Activated CD4-positive, alpha-beta T cell treated with anti-CD3 and anti-CD28 coated beads, Interleukin-2, amount 50 U/mL, for 4 hours (primary cell): ENCODE measurements at places on chromosomes 7 and 10.
A peak's percentile ranks its signal among the peaks of the same experiment; 100 is the strongest.

GRCh38 chr7:17233603-17234002 lies 64.8 kb upstream of the AHR start:
- DNase-seq = no peak

DNA sequence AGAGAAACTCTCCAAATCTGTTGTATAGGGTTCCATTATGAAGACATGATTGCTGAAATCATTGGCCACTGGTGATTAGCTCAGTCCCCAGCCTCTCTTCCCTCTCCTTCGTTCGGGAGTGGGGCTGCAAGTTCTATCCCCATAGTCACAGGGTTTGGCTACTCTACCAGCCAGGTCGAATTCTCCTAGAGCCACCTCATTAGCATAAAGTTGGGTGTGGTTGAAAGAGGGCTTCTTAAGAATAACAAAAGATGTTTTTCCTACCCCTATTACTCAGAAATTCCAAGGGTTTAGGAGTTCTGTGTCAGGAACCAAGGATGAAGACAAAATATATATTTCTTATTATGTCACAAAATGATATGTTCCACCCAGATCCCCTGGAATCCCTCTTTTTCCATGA lies 166.2 kb upstream of the YAE1 start:
- DNase-seq = no peak

DNA sequence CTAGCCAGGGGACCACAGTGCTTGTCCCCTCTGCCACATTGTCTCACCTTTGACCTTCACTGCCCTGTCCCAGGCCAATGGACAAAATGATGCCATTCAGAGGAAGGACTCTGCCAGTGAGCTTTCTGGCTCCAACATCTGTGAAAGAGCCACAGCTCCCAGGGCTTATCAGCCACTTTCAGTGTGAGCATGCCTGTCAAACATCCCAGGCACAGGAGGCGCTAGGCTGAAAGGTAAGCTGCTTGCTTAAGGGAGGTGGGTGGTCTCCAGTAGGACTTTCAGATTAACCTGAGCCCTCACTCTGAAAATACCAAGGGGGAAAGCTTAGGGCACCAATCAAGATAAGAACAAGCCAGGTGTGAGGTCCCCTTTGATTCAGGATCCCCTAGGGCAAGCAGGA lies 59.8 kb upstream of the GDF10 start:
- no peak for DNase-seq

DNA sequence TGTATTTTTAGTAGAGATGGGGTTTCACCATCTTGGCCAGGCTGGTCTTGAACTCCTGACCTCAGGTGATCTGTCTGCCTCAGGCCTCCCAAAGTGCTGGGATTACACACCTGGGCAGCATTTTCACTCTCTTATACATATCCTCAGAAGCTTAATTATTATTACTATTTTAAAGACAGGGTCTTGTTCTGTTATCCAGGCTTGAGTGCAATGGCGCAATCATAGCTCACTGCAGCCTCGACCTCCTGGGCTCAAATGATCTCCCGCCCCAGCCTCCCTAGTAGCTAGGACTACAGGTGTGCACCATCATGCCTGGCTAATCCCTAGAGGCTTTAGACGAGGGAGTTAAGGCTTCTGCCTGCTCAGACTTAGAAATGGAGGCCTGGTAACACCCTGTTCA lies 26.3 kb downstream of the UNC5B start:
- DNase-seq = no peak

GRCh38 chr10:97053276-97053675 lies 132.5 kb downstream of the SLIT1 start:
- no peak for DNase-seq

DNA sequence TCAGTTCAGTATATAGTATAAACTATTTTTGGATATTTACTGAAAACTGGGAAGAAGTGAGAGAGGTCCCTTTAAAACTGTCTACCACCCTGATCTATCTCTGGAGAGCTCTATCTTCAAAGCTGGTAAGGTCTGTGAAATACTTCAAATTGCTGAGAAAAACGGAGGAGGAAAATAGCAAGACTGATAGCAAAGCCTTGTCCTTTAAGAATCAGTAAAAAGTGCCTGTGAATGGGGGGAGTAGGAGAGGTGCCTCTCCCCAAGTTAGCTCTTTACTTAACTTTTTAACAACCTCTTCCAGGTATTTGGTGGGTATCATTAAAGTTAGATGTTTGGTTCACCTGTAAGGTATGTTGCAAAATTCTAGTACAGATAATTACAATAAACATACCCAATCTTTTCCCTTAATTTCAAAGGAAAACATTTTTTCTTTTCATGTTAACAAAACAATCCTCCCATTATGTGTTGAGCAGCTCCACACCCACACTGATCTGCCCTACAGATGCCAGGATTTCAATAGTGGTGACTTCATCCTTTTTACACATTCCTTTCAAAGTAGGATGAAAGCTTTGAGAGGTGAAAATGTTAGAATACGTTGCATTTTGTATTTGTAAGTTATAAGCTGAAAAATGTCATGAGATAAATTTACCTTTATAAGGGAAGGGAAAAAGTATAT lies 149.2 kb downstream of the CRPPA start:
- DNase-seq = no peak

GRCh38 chr7:106625678-106626301 lies 35.2 kb downstream of the CCDC71L start:
- no peak for DNase-seq

GRCh38 chr7:35805876-35806275 lies 5.0 kb downstream of the SEPTIN7 start:
- DNase-seq = no peak

- DNase-seq = no peak
Observed at GRCh38 chr10:91884536-91884935, 24.8 kb downstream of the FGFBP3 start.

DNA sequence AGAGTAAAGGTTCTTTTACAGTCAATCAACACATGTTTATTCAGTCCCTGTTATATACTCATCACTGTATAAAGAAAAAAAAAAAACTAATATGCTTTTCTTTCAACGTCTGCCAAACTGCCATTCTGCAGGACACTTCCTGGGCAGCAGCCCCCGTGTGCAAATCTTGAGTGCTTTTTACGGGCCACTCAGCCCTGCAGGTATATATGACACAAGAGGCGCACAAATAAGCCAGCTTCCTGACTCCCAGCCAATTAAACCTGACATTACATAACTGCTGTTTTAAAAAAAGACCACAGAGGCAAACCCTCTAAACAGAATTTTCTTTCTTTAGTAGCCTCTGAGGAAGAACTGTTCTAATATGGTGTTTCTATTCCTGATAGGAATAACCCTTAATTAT lies 263.0 kb upstream of the NEBL start:
- no peak for DNase-seq

DNA sequence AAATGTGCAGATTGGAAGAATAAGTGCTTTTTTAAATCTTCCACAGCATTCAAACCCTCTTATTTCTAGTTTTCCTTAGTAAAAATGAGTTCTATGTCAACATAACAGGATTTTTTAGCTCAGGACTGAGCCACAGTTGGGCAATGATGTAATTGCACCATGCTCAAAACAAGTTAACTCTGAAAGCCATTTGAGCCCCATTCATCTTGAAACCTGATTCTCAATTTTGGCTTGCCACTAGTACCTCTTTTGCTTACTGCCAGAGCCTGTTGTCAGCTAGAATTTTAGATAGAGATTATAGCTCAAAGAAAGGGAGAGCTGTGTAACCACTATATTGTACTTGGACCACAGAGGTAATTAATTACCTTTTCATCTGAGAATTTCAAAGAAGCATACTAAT lies 1028.5 kb upstream of the PHF14 start:
- no peak for DNase-seq

- no peak for DNase-seq
Observed at GRCh38 chr7:42426163-42426562, 189.2 kb upstream of the GLI3 start.

- peak; percentile 10 for DNase-seq
Observed at GRCh38 chr7:112938863-112939573, 147.6 kb downstream of the GPR85 start.

GRCh38 chr7:19701471-19701870 lies 7.4 kb downstream of the POLR1F start:
- no peak for DNase-seq

GRCh38 chr10:98096316-98096715 lies 38.1 kb upstream of the R3HCC1L start:
- no peak for DNase-seq

DNA sequence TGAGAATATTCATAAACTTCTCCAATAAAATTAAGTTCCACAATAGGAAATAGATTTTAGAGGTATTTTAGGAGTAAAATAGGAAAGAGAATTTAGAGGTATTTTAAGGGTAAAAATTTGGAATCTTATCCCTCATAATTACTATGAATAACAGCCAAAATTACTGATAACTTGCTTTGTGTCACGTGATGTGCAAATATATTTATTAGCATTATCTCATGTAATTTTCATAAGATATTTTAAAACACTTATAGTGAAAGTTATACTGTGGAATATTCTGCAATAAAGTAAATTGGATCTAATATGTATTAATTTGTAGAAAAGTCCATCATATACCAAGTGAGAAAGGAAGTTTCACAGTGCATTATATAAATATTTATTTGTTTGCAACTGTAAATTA lies 64.2 kb upstream of the VWDE start:
- no peak for DNase-seq

- no peak for DNase-seq
Observed at GRCh38 chr10:130369645-130370381, 233.6 kb downstream of the GLRX3 start.
